ENCODE measurements at places on chromosomes 3 and 15. TPM values are rescaled to one million over a fixed set of nuclear protein-coding genes. Genes with fewer than 3 reads are reported as not detected.

Gene PTPRG
- 44.3 TPM for total RNA-seq

- no peak for DNase-seq
These were observed 17.4 kb upstream of the TRMT10C start for GRCh38 chr3:101544161-101544850.

DNA sequence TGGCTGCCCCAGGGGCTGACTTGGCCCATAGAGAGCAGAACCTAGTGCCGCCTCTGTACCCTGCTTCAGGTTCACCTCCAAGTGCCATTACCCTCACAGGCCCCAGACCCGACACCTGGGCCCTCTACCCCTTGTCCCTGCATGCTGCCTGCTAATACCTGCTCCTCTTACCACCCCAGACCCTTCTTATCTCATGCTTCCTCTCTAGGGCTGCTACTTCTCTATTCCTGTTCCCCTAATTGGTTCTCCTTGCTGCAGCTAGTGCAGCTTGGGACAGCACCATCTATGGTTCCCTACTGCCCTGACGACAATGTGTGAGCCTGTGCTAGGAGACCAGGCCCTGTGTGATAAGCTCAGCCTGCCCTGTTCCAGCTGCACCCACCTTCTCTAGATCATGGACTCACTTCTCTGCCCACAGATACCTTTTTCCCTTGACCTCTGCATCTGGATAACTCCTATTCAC lies 15.3 kb downstream of the HDAC11 start:
- DNase-seq: no peak

- no peak for DNase-seq
These were observed 167.4 kb downstream of the GAP43 start for GRCh38 chr3:115790759-115791158.

- no peak for DNase-seq
These were observed 31.2 kb downstream of the MAGEF1 start for GRCh38 chr3:184680385-184681345.

DNA sequence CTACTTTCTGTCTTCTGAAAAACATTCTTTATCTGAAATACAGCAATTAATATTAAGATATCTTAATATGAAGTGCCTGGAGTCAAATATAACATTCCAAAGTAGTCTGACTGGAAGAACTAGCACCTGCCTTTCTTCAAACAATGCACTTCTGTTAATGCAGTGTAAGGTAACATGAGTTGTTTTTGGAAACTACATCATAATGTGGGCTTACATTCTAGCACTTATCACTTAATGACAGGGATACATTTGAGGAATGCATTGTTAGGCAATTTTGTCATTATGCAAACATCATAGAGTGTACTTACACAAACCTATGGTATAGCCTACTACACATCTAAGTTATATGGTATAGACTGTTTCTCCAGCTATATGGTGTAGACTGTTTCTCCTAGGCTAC lies 49.2 kb downstream of the SLC15A2 start:
- DNase-seq: no peak

GRCh38 chr3:53935283-53935901 lies 43.7 kb upstream of the SELENOK start:
- no peak for DNase-seq

DNA sequence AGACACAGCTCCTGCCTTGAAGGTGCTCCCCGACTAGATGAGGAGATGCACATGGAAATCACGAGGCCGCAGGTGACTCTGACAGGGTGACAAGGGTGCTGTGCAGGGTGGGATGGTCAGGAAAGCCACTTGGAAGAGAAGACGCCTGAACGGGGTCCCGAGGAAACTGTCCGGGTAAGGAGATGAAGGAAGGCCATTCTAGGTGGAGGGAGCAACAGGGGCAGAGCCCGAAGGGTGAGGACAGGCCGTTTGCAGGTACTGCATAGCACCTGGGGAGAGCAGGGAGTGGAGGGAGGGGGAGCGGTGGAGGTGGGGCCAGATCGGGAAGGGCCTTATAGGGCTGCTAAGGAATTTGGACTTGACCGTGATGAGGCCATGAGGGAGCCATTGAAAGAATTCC lies 105.6 kb upstream of the DLG1 start:
- DNase-seq: no peak

GRCh38 chr15:68305420-68305871 lies 27.9 kb downstream of the FEM1B start:
- DNase-seq: no peak

DNA sequence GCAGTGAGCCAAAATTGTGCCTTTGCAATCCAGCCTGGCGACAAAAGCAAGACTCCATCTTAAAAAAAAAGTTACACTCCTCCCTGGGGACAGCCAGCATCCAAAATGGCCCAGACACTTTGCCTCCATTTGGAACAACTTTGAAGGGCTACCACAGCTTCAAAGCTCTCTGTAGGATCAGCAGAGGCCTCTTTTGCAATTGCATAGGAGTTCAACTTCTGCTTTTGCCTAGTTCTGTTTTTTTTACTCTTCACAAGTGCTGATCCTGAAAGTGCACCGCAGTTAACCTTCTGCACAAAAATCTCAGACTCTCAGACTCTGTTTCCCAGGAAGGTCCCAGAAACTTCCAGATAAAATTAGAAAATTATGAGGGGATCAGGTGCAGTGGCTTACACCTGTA lies 25.2 kb upstream of the SLC4A7 start:
- DNase-seq: no peak

- DNase-seq: no peak
These were observed 123.8 kb downstream of the ARNT2 start for GRCh38 chr15:80527961-80528360.

DNA sequence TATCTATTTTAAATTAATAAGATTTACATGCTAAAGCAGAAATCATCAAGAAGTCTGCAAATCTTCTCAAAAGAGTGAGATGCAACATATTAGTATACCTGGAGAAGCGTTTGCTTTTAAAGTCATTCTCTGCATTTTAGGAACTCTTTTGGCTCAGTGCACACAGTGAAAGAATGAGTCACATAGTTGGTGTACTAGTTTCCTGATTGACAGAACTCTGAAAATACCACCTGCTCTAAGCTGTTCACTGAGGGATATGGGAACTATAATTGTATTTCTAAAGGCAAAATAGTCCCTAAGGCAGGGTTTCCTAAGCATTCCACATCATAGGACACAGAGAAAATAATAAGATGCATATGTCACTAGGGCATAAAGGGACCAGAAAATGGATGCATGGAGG lies 838.5 kb downstream of the DIPK2A start:
- no peak for DNase-seq

GRCh38 chr3:157094751-157095480 lies 65.0 kb downstream of the CCNL1 start:
- DNase-seq: no peak
